ENCODE measurements at places on chromosomes 16 and 17.

DNA sequence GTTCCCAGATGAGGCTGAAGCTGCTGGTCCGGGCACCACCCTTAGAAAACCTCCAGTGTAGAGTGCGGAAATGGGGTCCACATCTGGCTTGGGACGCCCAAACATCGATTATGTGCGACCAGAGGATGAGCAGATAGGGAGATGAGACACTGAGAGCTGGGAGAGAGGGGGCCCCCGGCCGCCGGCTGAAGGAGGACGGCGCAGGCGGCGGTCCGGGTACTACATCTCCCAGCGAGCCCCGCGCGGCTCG lies 182 bp upstream of the SPECC1 start:
- no peak for DNase-seq

DNA sequence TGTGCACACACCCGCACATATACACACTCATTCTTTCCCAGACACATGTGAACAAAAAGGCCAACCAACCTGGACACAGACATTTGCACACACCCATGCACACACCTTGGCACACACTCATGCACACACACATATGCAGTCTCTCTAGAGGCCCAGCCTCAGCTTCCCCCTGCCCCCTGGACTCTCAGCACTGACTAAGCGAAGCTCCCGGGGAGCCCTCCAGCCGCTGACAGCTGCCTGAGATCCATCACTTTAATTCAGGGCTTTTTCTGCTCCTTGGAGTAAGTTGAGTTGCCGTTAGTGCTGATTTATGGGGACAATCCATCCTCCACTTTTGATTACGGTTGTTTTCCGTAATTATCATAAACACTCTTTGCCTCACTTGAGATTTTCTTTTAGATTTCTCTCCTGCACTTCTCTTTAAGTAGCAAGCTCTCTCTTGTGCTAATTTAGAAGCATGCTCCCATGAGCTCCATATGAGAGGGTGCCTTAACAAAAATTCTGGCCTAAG lies 158.6 kb upstream of the CDC42EP4 start:
- DNase-seq, result no peak

DNA sequence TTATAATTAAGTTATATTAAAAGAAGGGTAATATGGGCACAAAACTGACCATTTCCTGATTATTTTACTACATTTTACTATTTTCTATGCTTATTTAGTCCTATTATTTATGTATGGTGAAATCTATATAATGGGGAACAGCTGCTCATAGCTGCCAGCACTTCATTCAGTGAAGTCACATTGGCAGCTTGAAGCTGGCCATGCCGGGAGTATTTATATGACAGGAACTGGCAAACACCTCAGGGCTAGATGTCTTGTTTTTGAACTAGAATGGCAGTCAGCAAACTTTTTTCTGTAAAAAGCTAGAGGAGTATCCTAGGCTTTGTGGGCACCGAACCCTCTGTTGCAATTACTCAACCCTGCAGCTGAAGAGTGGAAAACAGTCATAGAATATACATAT lies 104.1 kb downstream of the CDH13 start:
- no peak for DNase-seq

- DNase-seq, result no peak
Measured at GRCh38 chr17:29042026-29042678, 789 bp upstream of the PIPOX start.

GRCh38 chr17:34443619-34444469 lies 80.8 kb upstream of the CCL1 start:
- no peak for DNase-seq

- no peak for DNase-seq
Measured at GRCh38 chr16:68479271-68479670, 31.0 kb upstream of the SMPD3 start.

- DNase-seq, result no peak
Measured at GRCh38 chr16:984736-985636, 3.4 kb downstream of the SOX8 start.

DNA sequence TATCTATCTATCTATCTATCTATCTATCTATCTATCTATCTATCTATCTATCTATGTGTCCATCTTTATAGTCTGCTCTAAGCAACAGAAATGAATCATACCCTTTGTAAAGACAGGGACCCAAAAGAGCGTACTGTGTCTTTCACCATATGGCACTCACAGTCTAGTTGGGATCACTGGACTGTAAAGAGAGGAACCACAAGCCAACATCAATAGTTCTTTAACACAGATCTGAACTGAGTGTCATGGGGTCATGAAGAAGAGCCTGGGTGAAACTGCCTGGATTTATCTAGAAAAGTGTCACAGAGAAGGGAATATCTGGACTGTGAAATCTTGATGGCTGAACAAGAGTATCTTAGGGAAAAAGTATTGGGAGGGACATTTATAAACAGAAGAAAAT lies 619.1 kb upstream of the SOX9 start:
- no peak for DNase-seq

DNA sequence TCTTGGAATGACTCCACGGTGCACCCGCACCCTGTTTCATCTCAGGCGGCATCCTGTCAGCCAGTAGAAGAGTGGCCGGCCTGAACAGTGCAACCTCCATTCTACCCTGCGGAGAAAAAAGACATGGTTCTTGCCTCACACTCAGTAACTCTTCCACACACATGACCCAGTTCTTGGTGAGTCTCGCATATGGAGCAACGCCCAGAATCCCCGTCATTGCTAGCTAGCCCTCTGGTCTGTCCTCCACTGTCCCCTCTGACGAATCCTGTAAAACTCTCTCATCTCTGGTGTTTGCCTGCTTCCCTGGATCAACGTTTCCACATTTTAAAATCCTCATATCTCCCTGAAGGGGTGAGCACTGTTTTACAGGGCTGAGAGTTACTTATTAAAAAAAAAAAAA lies 4.2 kb upstream of the RDM1 start:
- peak; percentile 50 for DNase-seq

DNA sequence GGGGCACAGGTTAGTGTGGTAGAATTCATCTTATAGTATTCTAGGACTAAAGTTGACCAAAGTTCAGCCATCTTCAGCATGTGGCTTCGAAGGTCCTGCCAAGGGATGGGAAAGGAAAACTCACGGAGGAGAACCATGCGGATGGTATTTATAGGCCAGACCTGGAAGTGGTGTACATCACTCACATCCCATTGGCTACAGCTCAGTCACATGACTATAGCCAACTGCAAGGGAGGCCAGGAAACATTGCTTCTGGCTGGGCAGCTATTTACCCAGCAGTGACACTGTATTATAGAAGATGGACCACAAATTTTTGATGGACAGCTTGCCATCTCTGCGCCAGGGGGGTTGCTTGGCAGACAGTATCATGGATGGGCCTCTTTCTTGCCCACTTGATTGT lies 35.7 kb upstream of the COQ7 start:
- no peak for DNase-seq

DNA sequence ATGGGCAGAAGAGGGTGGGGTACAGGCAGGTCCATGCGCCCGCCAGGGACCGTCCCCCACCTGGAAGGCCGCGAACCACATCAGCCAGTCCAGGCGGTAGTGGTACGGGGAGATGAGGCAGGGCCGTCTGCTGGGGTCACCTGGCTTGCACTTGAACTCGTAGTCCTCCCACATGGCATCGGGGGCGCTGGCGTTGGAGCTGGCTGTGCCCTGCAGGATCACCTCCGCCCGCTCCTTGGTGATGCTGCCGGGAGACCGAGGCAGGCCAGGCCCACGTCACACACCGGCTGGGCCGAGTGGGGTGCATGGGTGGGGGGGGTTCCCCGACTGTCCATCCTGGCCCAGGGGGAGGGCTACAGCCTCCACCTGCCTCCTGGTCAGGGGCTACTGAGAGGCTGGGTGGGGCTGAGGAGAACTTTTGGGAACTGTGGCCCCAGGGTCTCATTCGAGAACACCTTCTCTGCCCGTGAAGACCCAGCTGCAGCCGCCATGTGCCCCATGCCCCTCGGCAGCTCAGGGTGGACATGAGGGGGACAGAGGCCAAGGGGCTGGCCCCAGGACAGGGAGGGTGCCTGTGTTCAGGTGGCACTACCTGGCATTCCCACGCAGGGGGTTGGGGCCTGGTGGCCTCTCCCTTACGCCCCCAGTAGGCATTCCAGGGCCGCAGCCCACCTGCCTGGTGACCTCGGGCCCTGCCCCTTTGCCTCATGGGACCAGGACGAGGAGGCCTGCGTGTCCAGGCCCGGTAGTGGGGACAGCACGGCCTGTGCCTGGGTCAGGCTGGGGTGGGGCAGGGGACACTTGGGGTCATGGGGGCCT lies 69.5 kb upstream of the GNG13 start:
- no peak for DNase-seq

GRCh38 chr17:60060474-60060873 lies 18.2 kb downstream of the HEATR6 start:
- DNase-seq, result no peak

DNA sequence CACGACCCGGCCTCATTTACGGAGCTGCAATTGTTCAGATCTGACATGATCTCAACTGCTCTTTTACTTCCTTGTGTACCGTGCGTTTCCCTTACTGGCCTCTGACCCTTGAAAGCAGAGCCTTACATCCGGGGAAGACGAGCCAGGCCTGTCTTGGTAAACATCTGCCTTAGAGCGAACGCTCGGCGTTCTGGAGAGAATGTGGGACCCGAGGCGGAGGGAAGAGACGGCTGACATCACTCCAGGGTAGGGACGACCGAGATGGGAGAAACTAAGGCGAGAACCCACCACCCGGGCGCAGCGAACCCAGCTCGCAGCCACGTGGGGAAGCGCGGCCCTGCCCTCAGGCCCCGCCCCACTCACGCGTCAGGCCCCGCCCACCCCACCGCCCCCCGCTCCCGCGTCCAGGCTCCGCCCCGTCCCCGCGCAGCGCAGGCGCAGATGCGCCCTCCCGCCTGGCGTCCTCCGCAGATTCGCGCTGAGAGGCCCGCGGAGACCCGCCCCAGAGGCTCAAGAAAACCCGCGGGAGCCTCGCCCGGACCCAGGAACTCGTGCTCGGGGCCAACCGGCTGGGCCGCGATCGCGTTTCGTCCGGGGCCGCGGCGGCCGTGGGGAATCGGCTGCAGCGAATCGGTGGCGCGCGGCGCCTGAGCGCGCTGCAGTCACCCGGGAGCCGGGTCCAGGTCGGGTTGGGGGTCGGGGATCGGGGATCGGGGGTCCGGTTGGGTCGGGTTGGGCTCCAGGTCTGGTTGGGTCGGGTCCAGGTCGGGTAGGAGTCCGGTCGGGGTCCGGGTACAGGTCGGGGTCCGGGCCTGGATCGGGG lies at the start of gene TELO2:
TELO2 (plus strand) TSS at position 438 of the 823 bp plus-strand sequence. CDS start 922 bp downstream, outside the sequence.
- peak; percentile 85 for DNase-seq

DNA sequence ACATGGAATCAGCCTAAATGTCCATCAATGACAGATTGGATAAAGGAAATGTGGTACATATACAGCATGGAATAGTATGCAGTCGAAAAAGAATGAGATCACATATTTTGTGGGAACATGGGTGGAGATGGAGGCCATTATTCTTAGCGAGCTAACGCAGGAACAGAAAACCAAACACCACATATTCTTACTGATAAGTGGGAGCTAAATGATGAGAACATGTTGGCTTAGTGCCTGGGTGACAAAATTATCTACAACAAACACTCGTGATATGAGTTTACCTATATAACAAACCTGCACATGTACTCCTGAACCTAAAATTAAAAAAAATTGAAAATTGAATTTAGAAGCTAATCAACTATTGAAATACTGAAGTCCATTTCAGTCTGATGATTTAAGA lies 6.1 kb downstream of the ANKS4B start:
- DNase-seq, result no peak

DNA sequence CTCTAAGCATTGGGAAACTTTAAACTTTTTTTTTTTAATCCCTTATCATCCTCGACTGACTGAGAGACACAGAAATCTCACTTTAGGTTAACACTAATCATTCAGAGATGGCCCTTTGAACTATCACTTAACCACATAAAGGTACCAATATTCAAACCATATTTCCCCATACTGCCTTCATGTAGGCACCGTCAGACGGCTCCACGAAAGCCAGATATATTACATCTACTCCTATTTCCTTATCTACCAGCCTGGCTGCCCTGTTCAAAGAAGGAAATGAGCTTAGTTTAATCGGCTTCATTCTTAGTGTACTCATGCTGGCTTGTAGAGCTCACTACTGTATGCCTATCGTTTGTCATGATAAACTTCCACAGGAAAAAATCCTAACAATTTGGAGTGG lies 270.9 kb downstream of the CEP112 start:
- no peak for DNase-seq

Data from cardiac fibroblast (primary cell).